Esophagus muscularis mucosa (tissue), 4 donors: ENCODE measurements at places on chromosomes 6 and 20.

- DNase-seq, result no peak
- H3K27ac ChIP-seq, result no peak overlapping the region
- H3K4me3 ChIP-seq, result no peak overlapping the region
- peaks cover 8% of the 10 kb centered on the region for H3K27me3 ChIP-seq
These were observed 25.4 kb upstream of the NOP56 start for GRCh38 chr20:2626853-2627541.

- peaks cover 16% of the 10 kb centered on the region for H3K4me1 ChIP-seq
- H3K4me3 ChIP-seq, result peak overlapping the region; percentile 23
- H3K27ac ChIP-seq, result no peak overlapping the region
- H3K36me3 ChIP-seq, result no peaks in the 10 kb centered on the region
- no peaks in the 10 kb centered on the region for H3K27me3 ChIP-seq
These were observed 17.5 kb upstream of the ZSCAN9 start for GRCh38 chr6:28207510-28208110.

GRCh38 chr20:63951398-63952209 lies 4.6 kb downstream of the UCKL1 start:
- peak overlapping the region; percentile 37 for H3K4me3 ChIP-seq
- H3K4me1 ChIP-seq, result peaks cover 91% of the 10 kb centered on the region
- no peaks in the 10 kb centered on the region for H3K27me3 ChIP-seq
- no peak for DNase-seq
- H3K36me3 ChIP-seq, result no peaks in the 10 kb centered on the region

- H3K4me1 ChIP-seq, result no peaks in the 10 kb centered on the region
- H3K36me3 ChIP-seq, result no peaks in the 10 kb centered on the region
- DNase-seq, result no peak
These were observed 132.7 kb upstream of the EYA4 start for GRCh38 chr6:133108419-133108818.

DNA sequence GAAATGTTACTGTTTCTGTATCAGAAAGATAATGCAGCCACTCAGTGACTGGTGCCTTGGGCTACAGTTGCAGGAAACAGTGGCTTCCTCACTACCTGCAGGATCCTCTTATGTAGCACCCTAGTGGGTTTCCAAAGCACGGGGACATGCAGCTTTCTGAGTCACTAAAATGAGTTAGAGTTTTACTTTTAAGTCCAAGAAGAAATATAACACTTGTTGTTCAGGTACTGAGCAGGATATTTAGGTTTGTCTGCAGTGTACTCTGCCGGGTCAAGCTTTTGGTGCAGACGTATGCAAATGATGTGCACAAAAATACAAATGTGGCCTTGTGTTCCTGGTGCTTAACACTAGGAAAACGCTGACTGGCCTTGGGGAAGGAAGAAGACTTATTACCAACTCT lies 22.0 kb downstream of the ACSS1 start:
- H3K4me1 ChIP-seq, result peaks cover 99% of the 10 kb centered on the region
- no peak for DNase-seq
- H3K27me3 ChIP-seq, result no peaks in the 10 kb centered on the region
- H3K36me3 ChIP-seq, result no peaks in the 10 kb centered on the region
- H3K4me3 ChIP-seq, result no peak overlapping the region

GRCh38 chr6:105326833-105327770 lies 75.8 kb downstream of the PREP start:
- H3K4me3 ChIP-seq, result no peak overlapping the region
- H3K27ac ChIP-seq, result no peak overlapping the region
- H3K4me1 ChIP-seq, result peaks cover 12% of the 10 kb centered on the region
- DNase-seq, result no peak
- peaks cover 47% of the 10 kb centered on the region for H3K36me3 ChIP-seq
- H3K27me3 ChIP-seq, result no peaks in the 10 kb centered on the region

- H3K27me3 ChIP-seq, result no peaks in the 10 kb centered on the region
- H3K4me3 ChIP-seq, result no peak overlapping the region
- peaks cover 6% of the 10 kb centered on the region for H3K4me1 ChIP-seq
- no peak for DNase-seq
- H3K27ac ChIP-seq, result no peak overlapping the region
- peaks cover 28% of the 10 kb centered on the region for H3K36me3 ChIP-seq
These were observed 11.8 kb downstream of the GFRA4 start for GRCh38 chr20:3651204-3651962.

DNA sequence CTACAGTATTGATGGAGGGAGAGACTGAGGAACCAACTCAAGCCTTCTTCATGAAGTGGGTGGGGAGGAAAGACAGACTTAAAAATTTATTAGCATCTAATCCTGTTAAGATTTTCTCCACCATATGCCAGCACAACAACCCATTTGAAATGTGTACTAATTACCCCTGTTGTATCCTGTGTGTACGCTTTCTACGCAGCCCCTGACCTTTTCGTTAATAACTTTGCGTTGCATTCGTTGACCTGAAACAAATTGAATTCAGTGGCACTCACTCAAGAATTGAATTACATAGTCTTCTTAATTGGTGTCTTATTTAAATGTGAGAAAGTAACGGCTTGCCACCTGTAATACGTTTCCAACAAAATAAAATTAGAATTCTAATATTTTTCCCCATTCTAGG lies 113.9 kb downstream of the LINC00237 start:
- H3K36me3 ChIP-seq, result no peaks in the 10 kb centered on the region
- no peak overlapping the region for H3K4me3 ChIP-seq
- no peaks in the 10 kb centered on the region for H3K4me1 ChIP-seq
- H3K27ac ChIP-seq, result no peak overlapping the region

DNA sequence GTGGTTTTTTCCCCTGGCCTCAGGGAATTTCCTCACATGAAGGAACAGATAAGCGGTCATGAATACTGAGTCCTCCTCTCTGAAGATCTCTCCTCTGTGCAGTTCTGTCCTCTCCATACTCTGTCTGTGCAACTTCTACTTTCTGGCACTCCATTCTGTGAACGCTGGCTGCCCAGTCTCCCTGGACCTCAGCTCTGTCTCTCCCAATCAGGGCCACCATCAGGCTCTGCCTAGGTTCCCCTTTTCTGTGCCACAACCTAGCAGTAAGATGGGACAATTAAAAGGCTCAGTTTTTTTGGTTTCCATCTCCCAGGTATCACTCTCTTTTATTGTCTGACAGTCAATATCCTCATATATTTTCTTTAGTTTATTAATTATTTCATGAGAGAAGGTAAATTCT lies 4.8 kb upstream of the ADGB start:
- no peaks in the 10 kb centered on the region for H3K36me3 ChIP-seq
- DNase-seq, result no peak
- peaks cover 6% of the 10 kb centered on the region for H3K4me1 ChIP-seq
- H3K27ac ChIP-seq, result no peak overlapping the region
